ENCODE measurements at places on chromosomes 6 and 20.
A peak's percentile ranks its signal among the peaks of the same experiment; 100 is the strongest.

- no peak for DNase-seq
Observed at GRCh38 chr6:72639920-72640614, 18.2 kb downstream of the KCNQ5 start.

GRCh38 chr6:10314163-10314955 lies 100.5 kb downstream of the TFAP2A start:
- no peak for DNase-seq

DNA sequence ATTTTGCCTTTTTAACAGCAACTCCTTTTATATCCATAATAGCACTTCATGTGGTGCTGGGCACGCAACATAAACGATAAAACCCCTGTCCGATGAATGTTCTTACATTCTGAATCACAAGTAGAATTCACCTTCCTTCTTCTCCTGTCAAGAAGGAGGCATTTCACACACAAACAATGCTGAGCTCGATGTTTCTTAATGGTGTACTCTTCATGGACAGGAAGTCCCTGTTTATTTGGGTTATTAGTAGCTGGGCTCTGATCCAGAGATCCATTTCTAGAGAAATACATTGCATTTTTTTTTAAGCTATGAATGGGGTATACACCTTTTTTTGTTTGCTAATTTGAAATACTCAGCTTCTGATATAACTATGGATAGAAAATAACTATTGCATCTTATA lies 82.4 kb downstream of the PPP1R3G start:
- DNase-seq: no peak

DNA sequence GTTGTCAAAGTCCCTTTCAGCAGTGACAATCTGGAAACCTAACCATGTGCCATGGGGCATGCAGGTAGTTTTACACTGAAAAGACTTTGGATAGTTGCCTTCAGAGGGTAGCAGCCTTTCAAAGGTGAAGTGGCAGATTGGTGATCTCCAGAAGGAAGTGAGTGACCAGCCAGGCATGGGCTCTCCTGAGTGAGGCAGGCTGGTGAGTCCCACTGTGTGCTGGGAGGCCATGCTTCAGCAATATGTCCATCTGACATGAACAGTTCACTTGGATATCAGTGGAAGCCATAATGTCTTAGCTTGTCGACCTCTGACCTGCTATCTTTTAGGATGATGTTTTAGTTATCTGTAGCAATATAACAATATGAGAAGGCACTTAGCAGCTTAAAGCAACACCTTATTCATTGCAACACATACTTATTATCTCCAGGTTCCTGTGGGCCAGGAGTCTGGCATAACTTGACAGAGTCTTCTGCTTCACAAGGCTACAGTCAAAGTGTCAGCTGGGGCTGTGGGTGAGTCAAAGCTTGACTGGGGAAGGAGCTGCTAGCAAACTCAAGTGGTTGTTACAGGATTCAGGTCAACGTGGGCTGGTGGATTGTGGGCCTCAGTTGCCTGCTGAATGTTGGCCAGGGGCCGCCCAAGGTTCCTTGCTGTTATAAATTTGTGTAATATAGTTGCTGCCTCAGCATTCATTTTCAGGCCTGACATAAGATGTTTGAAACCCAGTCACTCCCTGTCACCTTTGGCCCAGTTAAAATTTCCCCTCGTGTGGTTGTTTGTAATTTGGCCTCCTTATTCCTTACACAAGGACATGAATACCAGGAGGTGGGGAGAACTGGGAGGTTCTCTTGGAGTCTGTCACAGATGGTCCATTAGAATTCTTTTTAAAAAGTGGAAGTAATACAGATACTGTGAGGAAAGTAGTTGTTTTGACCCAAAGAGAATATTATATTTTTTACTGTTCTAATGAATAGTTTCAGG lies 100.2 kb downstream of the UST start:
- no peak for DNase-seq

DNA sequence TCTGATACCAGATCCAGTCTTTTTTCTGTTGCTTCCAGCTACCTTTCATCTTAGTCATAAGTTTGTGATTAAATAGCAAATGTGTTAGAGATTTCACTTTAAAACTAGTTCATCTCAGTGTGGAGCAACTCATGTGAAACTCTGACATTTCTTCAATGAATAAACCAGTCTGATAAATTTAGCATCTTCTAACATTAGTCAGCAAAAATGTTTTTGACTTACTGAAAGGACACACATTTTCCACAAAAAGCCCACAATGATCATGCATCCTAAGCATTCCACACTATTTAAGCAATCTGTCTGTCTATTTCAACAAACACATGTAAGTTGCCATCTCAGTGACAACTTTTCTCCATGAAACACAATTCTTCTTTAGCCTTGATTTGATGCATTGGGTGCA lies 222.2 kb upstream of the SLC35B3 start:
- DNase-seq: no peak

DNA sequence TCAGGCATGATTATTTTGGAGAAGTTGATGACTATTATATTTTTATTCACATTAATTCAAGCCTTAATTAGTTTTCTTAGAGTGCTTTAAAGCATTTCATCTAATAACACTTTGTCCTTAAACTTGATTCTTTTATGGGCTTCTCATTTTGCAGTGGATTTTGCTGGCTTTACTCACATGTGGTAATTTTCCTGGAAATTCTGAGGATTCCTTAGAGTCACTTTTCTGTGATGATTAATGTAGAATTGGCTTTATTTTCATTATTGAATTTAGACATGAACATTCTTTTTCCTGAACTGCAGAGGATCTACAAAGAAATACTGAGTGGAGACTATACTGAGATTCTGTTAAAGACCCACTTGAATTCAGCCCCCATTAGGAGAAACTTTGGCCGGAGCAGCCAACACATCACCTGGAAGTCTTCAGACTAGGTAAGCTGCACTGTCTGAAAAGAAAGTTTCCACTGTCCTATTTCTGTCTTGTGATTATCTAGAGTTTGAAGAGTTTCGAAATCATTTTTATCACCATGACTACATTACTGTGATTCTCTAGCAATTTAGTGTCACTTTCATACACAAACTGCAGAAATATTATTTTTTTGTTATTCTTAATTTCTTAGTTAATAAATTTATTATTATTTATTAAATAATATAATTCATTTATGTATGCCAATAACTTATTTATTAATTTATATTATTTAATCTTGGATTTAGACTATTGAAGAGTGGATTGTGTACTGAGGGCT lies 1.9 kb downstream of the RFPL4B start:
- DNase-seq: no peak

DNA sequence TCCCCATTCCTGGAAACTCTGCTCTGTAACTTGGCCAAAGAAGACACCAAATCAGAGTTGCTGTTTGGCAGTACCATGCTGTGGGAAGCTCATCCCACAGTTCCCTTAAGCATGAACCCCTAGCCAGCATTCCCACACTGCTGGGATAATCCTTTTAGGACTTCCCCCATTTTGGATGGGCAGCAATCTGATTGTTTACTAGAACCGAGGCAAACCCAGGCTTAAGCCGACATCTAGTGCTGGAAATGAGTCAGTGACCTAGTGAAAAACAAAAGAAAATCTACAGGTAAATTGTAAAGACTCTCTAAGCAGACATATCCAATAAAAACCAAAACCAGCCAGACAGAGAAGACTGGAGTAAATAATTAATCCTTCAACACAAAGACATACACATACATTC lies 5.2 kb downstream of the DNAH8 start:
- no peak for DNase-seq

GRCh38 chr20:46341074-46342009 lies 33.0 kb upstream of the CDH22 start:
- no peak for DNase-seq

- DNase-seq: no peak
Observed at GRCh38 chr6:51266604-51267003, 447.9 kb downstream of the TFAP2B start.

DNA sequence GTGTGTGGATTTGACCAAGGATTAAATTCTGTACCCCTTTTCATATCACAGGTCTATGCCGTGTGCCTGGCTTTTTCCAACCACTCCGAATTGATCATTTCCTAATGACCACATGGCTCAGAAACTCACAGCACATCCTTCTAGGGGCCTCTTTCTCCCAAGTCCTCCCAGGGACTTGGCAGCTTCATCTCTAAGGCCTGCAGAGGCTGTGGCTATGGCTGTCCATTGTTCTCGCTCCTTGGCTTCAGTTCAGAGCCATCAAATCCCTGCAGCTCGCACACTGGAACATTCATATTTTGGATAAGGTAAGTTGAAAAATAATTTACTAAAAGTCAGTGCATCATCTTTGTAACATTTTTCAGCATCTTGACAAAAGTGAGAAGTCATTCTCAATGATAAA lies 497.2 kb upstream of the CDH4 start:
- DNase-seq: no peak

DNA sequence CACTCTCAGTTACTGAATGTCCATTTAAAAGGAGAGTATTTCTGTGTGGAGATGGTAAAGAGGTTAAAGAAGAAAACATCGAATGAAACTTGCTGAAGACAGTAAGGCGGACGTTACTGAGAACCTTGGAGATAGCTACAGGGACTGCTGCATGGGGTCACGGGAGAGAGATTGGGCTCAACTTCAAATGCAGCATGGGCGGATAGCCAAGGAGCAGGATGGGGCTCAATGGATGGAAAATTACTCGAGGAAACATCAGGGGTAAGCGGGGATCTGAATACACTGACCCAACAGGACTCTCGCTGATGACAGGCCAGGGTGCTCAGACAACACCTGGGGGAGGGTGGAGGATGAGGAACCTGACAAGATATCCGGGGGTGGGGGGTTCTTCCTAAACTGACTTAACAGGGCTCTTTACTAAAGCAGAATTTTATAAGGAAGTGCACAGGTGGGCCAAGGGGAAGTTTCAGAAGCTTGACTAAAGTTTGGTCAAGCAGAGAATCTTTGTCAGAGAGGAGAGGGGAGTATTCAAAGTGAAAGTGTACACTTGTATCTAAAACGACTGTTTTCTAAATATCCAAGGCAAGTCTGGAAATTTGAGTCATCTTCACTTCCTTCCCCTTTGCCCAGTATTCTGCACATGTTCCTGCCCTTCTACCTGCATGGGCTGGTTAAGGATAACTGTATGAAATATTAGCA lies 22.8 kb downstream of the ECT2L start:
- DNase-seq: no peak

GRCh38 chr20:9565910-9566550 lies 51.6 kb downstream of the LAMP5 start:
- no peak for DNase-seq

- no peak for DNase-seq
Observed at GRCh38 chr6:101663100-101663499, 269.6 kb downstream of the GRIK2 start.

DNA sequence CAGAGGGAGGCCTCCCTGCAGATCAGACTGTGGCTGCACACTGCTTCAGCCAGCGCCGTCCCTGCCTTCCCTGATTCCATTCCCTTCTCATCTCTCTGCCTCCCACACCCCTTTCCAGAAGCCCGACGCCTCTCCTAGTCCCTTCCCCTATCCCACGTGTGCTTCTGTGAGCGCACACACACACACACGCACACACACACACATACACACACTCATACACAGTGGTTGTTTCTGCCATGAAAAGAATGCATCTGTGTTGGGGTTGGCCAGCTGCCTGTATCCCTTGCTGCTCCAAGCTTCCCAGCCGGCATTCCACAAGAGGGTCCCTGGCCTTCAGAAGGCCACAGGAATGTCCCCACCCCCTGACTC lies 51.7 kb downstream of the MOCS1 start:
- no peak for DNase-seq

DNA sequence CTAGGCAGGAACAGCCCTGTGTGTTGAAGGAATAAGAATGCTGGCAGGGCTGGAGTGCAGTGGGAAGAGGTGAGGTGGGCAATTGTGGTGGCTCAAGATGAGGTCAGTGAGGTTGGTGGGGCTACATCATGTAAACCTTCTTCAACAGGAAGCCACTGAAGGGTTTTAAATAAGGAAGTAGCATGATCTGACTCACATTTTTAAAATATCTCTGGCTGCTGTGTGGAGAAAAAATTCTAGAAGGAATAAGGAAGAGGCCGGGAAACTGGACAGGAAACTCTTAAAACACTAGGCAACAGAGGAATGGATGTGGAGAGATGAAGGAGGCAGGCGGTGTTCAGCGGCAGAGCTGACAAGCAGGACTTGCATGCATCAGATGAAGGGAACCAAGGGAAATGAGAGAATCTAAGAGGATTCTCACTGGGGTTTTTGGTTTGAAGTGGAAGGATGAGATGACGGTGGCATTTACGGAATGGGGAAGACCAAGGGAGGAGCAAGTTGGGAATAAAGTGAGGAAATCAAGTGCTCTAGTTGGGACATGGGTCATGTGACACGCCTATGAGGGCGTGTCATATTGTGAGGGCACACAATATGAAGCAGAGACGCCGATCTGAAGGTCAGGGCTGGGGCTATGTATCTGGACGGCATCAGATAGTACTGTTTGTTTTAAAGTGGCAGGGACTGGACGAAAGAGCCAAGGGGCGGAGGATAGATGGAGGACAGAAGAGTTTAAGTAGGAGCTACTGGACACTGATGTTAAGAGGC lies 18.2 kb downstream of the TMEM242 start:
- DNase-seq: peak; percentile 53

DNA sequence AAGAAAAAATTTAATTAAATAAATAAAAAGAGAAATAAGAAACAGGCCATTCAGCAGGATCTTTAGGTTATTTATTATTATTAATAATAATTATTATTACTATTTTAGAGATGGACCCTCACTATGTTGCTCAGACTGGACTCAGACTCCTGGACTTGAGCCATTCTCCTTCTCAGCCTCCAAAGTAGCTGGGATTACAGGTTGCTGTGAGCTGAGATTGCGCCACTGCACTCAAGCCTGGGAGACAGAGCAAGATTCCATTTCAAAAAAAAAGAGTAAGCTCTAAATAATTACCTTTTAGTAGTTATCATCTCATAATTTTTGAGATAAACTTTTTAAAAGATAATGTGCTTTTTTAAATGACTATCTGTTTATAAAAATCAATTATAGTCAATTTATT lies 1102.8 kb upstream of the GJE1 start:
- no peak for DNase-seq

GRCh38 chr6:155248008-155249001 lies 15.5 kb upstream of the CLDN20 start:
- DNase-seq: peak; percentile 41

- DNase-seq: no peak
Observed at GRCh38 chr20:15318682-15319081, 981.3 kb upstream of the FLRT3 start.

DNA sequence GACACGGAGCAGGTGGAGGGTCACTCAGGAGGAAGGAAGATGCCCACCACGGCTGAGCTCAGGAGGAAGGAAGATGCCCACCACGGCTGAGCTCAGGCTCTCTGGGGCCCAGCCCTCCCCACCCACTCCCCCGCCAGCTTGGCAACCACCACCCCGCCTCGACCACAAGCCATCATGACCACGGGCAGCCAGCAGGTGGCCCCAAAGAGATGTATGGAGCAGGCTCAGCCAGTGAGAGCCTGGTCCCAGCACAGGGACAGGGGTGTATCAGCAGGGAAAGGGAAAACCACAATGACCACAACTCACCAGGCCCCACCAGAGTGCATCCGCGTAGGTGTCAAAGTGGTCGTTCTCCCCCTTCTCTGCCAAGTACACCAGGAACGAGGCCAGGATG lies 30.4 kb downstream of the KCNQ2 start:
- no peak for DNase-seq

- DNase-seq: no peak
Observed at GRCh38 chr20:63679799-63680305, 16.6 kb upstream of the TNFRSF6B start.

GRCh38 chr6:57048577-57048976 lies 2.1 kb downstream of the KIAA1586 start:
- no peak for DNase-seq
